Left lung (tissue), 14 donors: ENCODE measurements at places on chromosomes 2 and 18. TPM values are rescaled to one million over a fixed set of nuclear protein-coding genes. Genes with fewer than 3 reads are reported as not detected.

GRCh38 chr2:11701751-11702301, 31.8 kb upstream of the NTSR2 start:
- DNase-seq, result no peak

- peak; percentile 82 for DNase-seq
Observed at GRCh38 chr2:189580658-189581353, at the start of gene SLC40A1. SLC40A1 (minus strand) TSS chr2:189580786; CDS start chr2:189580460, 326 bp downstream.

DNA sequence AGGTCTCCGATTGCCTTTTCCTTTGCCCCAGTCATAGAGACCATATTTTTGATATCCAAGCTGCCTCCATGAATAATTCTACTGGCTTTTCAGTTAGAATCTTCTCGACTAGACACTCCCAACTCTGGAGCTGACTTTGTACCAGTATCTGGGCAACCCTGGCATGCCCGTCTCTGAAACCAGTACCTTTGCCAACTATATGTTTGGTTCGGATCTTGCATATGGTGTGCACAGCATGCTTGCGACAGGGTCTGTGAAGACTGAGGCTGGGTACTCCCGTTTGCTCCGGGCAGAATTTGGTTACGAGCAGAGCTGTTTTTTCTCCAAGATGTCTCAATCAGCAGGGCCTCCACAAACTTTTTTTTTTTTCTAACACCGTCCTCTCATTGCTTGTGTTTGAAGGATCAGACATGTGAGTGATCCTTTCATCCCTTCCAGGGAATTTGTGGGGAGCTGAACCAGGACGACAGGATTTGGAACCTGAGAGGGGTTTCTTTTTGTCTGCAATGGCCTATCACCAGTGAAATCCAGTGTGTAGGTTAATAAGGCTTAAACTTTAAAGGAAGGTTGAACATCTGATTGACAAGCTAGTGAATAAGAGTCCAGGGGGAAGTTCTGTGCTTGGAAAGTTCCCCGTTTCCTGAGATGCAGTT, 322.3 kb downstream of the MYCN start:
- DNase-seq, result no peak

DNA sequence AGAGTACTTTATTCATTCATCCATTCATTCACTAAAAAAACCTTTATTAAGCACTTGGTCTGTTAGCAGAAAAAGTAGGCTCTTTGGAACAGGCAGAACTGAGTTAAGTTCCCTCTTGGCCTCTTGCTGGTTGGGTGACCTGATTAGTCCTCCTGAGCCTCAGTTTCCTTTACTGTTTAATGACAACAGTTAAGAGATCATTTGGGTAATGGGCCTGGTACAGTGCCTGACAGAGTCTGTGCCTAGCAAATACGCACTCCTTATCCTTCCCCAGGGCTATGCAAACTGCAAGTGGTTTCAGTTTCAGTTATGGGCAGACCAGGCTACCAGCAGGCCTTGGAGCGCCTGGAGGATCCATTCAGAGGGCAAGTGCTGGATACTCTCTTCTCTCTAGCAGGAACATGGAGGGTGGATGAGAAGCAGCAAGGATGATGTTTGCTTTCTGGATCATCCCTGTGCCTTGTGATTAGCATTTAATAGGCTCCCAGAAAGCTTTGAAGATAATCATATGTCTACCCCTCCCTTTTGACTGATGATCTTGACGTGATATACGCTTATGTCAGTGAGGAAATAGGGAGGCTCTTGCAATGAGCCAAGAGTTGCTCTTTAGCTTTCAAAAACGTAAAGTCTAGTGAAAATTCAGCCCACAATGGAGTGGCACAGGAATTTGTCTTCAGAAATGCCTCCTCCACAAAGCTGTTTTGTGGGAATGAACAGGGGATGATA, 12.4 kb upstream of the TAF1B start:
- no peak for DNase-seq

DNA sequence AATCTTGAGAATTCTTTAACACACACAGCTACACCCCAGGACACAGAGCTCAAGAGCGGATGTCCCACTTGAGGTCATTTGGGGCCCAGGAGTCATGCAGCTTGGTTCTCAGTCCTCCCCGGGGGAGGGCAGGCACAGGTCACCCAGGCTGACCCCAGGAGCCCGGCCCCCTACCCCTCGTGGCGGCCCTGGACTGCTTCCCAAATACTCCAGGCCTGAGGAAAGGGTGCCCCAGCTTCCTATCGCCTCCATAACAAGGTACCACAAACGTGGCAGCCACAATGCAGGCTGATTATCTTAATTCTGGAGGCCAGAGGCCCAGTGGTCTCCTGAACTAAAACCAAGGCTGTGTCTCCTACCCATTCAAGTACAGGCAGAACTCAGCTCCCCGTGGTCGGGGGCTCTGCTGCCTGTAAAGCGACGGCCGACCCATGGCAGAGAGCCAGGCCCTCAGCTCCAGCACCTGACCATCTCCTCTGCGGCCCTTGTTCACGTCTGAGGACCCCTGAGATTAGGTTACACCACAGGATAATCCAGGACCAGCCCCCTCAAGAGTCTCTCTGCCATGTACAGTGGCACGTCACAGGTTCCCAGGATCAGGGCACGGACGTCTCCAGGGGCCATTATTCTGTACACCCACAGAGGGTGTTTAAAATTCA, 10.5 kb downstream of the SLC66A2 start:
- DNase-seq, result no peak

DNA sequence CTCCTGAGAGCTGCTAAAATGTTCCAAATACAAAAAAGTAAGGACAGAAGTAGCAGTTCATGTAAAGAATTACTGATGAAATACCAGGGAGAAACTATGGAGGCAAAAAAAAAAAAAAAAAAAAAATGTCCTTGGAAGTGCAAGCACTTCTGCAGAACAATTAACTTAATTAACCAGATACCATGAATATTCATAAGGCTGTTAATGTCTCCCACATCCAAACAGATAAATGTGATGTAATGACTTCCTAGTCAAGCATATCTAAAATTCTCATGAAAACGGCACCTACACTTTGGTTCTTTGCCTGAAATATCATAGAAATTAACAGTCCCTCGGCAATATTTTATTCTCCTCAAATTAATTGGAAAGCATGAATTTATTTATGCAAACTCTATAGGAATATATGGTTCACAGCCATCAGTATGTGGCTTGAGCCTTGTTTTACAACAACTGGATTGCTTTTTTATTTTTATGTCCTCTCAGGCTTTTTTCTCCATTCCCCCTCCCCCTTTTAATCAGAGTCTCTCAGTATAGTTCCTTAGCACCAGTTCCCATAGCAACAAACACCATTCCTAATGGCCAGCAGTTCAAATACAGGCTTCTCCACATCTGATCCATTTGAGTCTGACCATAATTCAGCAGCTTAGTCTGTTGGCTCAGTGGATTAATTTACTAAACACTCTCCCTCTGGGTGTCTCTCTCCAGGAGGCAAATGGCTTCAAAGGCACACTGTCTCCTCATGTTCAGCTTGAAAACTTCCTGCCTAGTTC, 97.1 kb downstream of the ITGA4 start:
- no peak for DNase-seq

GRCh38 chr2:207459990-207460757, 69.6 kb upstream of the CREB1 start:
- no peak for DNase-seq

DNA sequence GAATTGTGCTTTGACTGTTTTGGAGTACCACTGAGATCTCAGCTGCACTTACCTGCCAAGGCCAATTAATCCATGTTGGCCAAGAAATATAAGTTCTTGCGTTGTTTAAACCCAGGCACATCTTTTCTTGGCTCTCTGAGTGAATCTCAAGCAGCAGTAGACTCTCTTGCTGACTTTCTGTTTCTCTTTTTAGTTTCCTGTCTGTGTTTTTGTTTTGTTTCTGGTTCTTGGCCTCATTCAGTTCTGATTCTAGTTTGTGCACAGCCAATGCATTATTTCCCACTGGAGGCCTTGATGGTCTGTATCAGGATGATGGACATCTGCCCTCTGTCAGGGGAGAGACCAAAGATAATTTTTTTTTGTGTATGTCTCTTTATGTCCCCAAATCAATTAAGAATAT, 379.4 kb downstream of the CDH2 start:
- no peak for DNase-seq

DNA sequence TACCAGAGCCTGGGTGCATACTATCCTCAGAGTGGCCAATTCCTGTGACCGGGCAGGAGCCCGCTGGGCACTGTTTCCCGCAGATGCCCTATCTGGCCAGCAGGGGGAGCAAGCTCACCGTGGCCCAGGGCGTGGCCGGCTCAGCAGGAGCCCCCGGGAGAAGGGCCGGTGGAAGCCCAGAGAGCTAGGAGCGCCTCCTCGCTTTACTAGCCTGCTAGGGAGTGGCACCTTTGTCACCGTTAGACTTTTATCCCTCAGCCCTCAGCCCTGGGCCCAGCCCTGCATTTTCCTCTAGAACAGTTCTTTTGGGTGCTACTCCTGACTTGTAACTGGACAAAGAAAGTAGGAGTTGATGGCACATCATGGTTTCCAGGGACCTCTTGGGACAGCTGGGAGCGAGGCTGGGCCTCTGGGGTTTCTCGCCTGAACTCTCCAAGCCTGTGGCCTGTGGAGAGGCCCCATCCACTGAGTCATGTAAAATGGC, 24.0 kb downstream of the TMEM177 start:
- no peak for DNase-seq

GRCh38 chr2:213187833-213188532, 36.6 kb upstream of the IKZF2 start:
- DNase-seq, result no peak

- peak; percentile 57 for DNase-seq
Observed at GRCh38 chr2:227406177-227407031, 18.7 kb upstream of the SCYGR1 start.

GRCh38 chr2:204655101-204655500, 109.8 kb downstream of the PARD3B start:
- peak; percentile 32 for DNase-seq

The ZAP70 gene
- 8.3 TPM for total RNA-seq

The SERPINB3 gene
- not detected for total RNA-seq

The TMEM178A gene
- 1.4 TPM for total RNA-seq

The TUBA3D gene
- not detected for total RNA-seq

The DAW1 gene
- total RNA-seq, result 7.7 TPM

The TRIM43 gene
- total RNA-seq, result not detected

The C2orf80 gene
- not detected for total RNA-seq

The GLB1L gene
- 11.9 TPM for total RNA-seq

The FEV gene
- not detected for total RNA-seq

The SIX3 gene
- total RNA-seq, result not detected
